ENCODE measurements at places on chromosomes 6 and 20. TPM values are rescaled to one million over a fixed set of nuclear protein-coding genes. Genes with fewer than 3 reads are reported as not detected.

Gene FRMD1
- not detected for total RNA-seq

Gene TRIM40
- not detected for total RNA-seq

GRCh38 chr6:77548190-77548589 lies 84.9 kb upstream of the HTR1B start:
- DNase-seq = no peak

Gene KHDC1L
- not detected for total RNA-seq

Gene DUSP15
- total RNA-seq = 0.79 TPM

DNA sequence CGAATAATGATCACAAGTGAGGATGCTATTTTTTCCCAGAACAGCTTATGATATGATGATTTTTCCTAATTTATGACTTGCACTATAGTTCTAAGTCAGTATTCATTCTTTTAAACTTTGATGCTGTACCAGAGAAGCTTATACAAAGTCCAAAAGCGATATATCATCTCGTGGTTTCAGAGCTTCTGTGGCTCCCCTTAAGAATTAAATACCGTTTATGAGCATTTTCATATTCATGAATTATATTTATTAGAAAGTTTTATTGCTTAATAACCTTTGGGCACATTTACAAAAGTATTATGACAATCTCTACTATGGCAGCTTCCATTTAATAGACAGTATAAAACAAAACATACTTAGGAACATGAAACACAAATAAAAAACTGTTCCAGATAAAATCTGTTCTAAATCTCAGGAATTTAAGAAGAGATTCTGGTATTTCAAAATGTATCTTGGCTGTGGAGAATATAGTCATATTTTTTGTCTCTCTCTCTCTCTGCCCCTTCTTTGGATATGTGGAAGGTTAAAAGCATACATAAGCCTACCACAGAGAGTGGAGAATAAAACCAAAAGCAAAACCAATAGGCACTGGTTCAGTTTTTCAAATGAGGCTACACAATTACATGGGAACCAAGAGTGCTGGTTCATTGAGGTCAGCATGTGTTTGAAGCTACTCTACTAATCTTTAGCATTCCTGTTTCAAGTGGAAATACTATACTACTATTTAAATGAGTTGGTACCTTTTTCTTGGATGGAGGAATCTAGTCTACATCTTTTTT lies 884.5 kb upstream of the GJE1 start:
- no peak for DNase-seq

Gene TCFL5
- 7.2 TPM for total RNA-seq

GRCh38 chr6:39753725-39754045 lies 28.5 kb upstream of the KIF6 start:
- no peak for DNase-seq

GRCh38 chr20:53866794-53867740 lies 203.3 kb downstream of the BCAS1 start:
- DNase-seq = no peak

Gene BANF2
- not detected for total RNA-seq

- DNase-seq = no peak
Observed at GRCh38 chr6:123042401-123042800, 46.4 kb downstream of the CLVS2 start.

- DNase-seq = no peak
Observed at GRCh38 chr6:150343434-150343833, 25.4 kb upstream of the IYD start.

All from lung microvascular endothelial cell (primary cell).